Ovary (tissue), 10 donors: ENCODE measurements at places on chromosomes 12 and 14. TPM values are rescaled to one million over a fixed set of nuclear protein-coding genes. Genes with fewer than 3 reads are reported as not detected.

The FGF6 gene
- total RNA-seq: not detected

The PPP4R3A gene
- total RNA-seq: 78.9 TPM

The LRRK2 gene
- 14.0 TPM for total RNA-seq

The GALNT16 gene
- 2.0 TPM for total RNA-seq
